ENCODE measurements at places on chromosomes 5 and 9.

GRCh38 chr9:28971881-28972280, 1398.6 kb upstream of the C9orf72 start:
- no peak for DNase-seq

- no peak for DNase-seq
Measured at GRCh38 chr9:105445203-105445881, 2.5 kb upstream of the FSD1L start.

DNA sequence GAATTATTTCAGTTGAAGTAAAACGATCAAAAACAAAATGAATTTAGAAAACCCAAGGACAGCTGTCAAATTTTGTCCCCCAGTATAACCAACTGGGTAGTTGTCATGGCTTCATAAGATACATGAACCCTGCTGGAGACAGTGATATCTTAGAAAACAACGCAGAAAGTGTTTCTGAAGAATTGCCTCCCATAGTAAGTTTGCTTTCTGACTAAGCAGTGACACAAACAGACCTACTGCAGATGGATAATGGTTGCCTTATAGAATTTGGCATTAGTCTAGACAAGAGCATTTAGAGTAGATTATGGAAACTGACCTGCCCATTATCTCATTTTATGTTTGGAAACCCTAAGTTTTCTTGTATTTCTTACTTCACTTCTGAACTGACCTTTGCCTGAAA, 187.7 kb upstream of the KCNN2 start:
- DNase-seq = no peak

DNA sequence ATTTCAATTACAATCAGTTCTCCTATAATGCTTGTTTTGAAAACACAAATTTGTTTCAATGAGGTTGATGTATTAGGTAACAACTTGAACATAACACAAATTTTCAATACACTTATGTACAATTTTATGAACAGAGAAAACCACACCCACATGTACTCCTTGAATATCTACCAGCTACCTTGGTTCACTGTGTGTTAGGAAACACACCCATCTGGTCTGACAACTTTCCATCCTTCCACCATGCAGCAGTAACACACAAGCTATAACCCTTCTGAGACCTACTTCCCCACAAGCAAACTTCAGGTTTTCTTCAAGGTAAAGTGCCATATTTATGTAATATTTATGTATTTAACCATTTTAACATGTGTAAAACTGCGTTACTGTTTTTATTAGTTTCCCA, 36.4 kb upstream of the UBQLN1 start:
- DNase-seq = no peak

- DNase-seq = peak; percentile 69
Measured at GRCh38 chr9:99235926-99236634, 14.0 kb downstream of the SEC61B start.

- no peak for DNase-seq
Measured at GRCh38 chr5:177313561-177314259, 2.0 kb upstream of the MXD3 start.

DNA sequence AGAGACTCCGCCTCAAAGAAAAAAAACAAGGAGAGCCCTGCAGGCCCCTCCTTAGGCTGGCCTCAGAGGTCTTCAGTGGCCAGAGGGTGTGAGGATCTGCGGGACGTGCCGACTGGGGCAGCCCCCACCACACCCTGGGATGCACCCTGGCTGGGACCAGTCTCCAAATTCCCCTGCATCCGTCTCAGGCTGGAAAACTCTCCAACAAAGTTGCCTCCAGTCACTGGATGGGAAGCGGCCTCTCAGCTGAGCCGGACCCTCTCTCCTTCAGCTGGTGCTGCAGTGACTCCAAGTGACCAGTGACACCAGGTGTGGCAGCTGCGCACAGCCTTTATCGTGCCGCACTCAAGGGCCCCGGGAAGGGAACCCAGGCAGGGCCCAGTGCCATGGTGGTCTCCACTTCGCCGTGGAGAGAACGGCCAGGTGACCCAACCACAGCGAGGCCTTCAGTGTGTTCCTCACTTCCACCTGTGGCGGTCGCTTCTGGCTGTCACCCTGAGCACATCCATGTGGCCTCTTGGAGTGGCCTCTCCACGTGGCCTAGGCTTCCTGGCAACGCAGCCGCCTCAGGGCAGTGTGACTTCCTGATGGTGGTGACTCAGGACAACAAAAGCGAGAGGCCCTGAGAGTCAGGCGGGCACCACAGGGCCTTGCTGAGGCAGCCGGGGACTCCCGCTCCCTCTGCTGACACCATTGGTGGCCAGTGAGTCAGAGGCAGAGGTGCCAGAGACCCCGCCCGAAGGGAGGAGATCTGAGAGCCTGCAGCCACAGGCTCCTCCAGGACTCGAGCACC, 19.3 kb upstream of the CAMSAP1 start:
- peak; percentile 21 for DNase-seq

- DNase-seq = no peak
Measured at GRCh38 chr9:122719218-122719617, 4.6 kb upstream of the OR1L4 start.

GRCh38 chr5:69295088-69295754, 37.4 kb downstream of the CCDC125 start:
- DNase-seq = no peak

DNA sequence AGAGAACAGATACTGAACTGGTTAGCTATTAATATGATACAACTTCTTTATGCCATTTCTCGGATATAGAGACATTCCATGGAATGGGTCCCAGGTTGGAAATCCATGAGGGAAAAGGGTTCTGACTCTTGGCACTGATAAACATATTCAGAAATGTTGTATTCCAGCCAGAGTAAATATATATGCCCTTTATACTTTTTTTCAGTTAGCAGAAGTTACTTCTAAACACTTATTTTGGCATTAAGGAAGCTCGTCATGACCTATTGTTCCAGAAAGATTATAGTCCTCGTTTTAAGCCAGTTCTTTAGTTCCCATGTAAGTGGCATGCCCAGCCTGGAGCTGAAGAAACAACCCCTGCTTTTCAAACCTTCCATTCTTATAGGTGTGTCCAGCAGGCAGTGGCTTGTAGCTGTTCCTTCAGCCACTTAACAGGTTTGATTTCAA, 181.6 kb downstream of the CD180 start:
- no peak for DNase-seq

DNA sequence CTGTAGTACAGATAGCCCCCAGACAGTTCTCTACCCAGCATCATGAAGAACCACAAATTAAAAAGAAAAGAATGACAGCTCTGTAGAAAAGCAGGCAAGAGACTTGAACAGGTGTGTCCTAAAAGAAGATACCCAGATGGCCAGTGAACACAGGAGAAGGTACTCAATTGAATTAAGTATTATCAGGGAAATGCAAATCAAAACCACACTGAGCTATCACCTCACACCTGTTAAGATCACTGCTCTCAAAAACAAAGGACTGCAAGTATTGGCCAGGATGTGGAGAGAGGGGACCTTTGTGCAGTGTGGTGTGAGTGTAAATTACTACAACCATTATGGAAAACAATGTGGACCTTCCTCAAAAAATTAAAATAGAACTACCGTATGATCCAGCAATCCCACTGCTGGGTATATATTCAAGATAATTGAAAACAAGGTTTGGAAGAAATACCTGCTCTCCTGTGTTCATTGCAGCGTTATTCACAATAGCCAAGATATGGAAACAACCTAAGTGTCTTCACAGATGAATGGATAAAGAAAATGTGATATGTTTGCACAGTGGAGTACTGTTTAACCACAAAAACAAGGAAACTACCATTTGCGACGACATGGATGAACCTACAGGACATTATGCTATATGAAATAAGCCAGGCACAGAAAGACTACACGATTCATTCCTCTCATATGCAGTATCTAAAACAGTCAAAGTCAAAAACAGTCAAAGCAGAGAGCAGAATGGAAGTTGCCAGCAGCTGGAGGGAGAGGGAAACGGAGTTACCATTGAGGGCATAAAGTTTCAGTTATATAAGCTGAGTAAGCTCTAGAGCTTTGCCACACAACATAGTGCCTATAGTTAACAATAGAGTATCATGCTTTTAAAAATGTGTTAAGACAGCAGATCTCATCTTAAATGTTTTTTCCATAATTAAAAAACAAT, 102.6 kb downstream of the WNK2 start:
- DNase-seq = no peak

All from CD4-positive, alpha-beta T cell treated with Interleukin-1 beta for 1 hour (primary cell).